Kidney epithelial cell (primary cell): ENCODE measurements at places on chromosomes 12 and 14. TPM values are rescaled to one million over a fixed set of nuclear protein-coding genes. Genes with fewer than 3 reads are reported as not detected.

Gene CYP27B1
- 4.3 and 5.2 TPM in 2 replicates for total RNA-seq

GRCh38 chr14:39102265-39102968, 618 bp downstream of the SEC23A start:
- no peak for DNase-seq

Gene HCAR2
- total RNA-seq: not detected in 2 replicates

Gene DTD2
- total RNA-seq: 30.0 and 44.6 TPM in 2 replicates

- no peak for DNase-seq
Measured at GRCh38 chr14:61152851-61153364, 128.2 kb downstream of the TMEM30B start.

DNA sequence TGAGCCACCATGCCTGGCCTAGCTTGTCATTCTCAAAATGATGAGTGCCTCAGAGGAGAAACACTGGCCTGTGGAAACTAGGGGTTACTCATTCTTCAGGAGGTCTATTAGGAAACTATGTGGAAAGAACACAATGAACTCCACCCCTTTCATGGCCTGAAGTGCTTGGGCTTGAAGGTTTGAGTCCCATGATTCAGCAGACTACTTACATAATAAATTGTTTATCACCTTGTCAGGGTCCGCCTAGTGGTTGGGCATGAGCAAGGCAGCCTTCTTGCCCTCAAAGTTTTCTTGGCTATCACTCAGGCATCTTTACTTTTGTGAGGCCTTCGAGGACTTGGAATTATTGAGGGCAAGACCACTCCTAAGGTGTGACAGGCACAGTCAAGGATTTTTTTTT, 251.2 kb downstream of the ACSS3 start:
- DNase-seq: no peak

Gene DPY19L2
- total RNA-seq: 5.8 and 6.7 TPM in 2 replicates
